ENCODE measurements at places on chromosomes 5 and 9. TPM values are rescaled to one million over a fixed set of nuclear protein-coding genes. Genes with fewer than 3 reads are reported as not detected.

Gene GAPT
- 0.58 TPM for polyA plus RNA-seq

Gene HTR1A
- polyA plus RNA-seq = not detected

Gene PCDH12
- polyA plus RNA-seq = 1.6 TPM

Gene DMGDH
- polyA plus RNA-seq = 6.8 TPM

Gene POU5F2
- polyA plus RNA-seq = 5.2 TPM

Gene CLIC3
- polyA plus RNA-seq = 2.8 TPM

Gene C9orf153
- polyA plus RNA-seq = 24.4 TPM

Gene GDA
- 2.1 TPM for polyA plus RNA-seq

Gene IL7R
- polyA plus RNA-seq = 12.1 TPM

Gene FBXL7
- polyA plus RNA-seq = 9.8 TPM

All from testis (tissue), 5 donors.